ENCODE measurements at places on chromosomes 5 and 9.

DNA sequence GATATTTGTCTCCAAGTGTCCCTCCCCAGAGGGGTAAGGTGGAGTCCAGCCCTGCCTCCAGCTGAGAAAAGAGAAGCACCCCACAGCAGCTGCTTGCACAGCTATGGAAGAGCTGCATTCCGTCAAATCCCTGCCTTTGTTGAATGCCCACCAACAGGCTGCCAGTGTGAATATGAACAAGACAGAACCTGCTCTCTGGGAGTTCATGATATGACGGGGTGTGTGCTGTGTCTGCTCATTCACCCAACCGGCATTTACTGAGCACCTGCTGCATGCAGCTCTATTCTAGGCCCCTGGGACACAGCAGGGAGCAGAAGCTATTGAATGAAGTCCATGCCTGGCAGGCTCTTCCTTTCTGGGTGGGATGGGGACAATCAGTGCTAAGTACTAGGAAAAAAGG is 238.8 kb downstream of the GADD45G start:
- DNase-seq: no peak

DNA sequence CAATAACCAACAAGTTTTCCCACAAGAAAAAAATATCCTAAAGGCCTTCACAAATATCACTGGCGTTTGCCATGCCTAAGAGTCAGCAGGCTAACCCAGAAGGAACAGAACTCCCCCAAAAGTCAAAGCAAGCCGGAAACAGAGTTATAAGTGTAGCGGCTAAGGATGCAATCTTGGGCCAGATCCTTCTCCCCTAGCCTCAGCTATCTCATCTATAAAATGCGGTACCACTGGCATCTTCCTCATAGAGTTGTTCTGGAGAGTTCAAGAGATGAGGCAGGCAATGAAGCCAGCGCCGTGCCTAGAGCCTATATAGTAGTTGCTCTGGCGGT is 632 bp downstream of the DPM2 start:
- no peak for DNase-seq

DNA sequence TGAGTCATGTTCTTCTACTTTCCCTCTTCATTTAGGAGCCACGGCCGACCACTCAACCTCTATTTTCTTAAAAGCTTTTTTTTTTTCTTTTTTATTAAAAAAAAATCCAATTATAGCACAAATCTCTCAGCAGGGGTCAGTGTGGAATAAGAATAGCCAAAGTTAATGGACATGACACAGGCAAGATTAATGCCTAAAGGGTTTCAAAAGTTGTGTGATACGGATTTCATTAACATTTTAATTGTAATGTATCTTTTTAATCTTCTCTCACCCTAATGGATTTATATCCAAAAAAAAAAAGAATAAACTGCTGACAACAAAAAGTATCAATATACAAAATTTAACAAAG is 5.4 kb downstream of the NACC2 start:
- no peak for DNase-seq

DNA sequence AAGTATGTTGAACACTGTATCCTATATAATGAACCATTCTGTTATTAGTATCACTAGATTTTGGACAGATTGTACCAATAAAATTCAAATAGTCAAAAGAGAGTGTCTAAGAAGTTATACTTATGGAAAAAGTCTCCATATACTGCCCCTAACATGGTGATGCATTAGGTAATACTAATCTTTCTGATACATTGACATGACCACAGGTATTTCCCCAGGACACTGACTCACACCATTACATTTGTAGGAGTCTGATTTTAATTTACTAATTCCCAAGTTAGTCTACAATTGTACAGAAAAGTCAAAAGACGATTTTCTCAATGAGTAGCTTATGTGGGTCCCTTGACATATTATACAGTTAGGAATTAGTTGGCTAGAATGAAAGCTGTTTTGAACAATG is 593.8 kb downstream of the ISL1 start:
- DNase-seq: no peak

GRCh38 chr5:141934099-141934844 is 10.6 kb downstream of the DELE1 start:
- no peak for DNase-seq

DNA sequence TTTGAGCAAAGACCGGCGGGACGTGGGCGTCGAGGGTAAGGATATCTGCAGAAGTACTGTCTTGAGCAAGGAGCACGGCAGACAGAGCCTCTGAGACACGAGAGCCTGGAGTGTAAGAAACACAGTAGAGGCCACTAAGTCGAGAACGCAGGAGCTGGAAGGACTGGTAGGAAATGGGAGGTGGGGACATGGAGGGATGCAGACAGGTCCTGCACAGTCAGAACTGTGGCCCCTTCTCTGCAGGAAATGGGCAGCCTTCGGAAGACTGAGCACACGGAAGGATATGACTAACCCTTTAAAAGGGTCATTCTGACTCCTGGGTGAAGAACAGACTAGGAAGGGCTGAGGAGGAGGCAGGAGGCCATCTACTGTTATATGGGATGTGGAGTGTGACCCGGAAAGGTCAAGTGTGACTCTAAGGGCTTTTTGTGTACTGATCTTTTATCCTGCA is 1.4 kb upstream of the CAMSAP1 start:
- no peak for DNase-seq

All from Panc1 (cell line).